ENCODE measurements at places on chromosomes 3 and 15. TPM values are rescaled to one million over a fixed set of nuclear protein-coding genes. Genes with fewer than 3 reads are reported as not detected.

DNA sequence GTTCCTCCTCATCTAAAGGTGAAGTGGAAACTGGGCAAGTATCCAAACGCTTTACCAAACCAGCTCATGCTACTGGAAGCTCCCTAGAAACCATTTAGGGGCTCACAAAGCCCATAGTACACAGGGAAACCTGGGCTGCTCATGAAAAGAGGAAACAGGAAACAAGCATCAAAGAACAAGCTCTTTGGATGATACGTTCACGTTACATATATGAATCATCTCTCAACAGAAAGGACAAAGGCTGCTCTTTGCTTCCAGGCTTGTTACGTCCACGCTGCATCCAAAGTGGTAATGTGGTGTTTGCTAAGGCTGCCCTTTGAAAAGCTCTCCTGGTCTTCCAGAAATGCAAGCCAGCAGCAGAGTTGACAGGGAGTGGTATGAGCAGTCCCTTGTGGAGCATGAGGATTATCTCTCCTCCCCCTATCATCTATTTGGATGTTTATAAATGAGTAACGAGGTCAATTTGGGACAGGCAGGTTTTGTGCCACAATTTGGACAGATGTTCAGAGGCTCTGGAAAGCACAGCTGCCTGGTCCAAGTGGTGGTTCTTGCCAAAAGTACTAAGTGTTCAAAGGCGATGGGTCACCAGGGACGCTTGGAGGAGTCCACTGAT is 98.0 kb upstream of the RORA start:
- H3K27ac ChIP-seq = no peak overlapping the region
- H3K27me3 ChIP-seq = no peaks in the 10 kb centered on the region
- no peak overlapping the region for H3K4me3 ChIP-seq
- H3K4me1 ChIP-seq = no peaks in the 10 kb centered on the region
- no peaks in the 10 kb centered on the region for H3K36me3 ChIP-seq

- H3K27me3 ChIP-seq = no peaks in the 10 kb centered on the region
- no peaks in the 10 kb centered on the region for H3K4me1 ChIP-seq
- DNase-seq = no peak
- H3K4me3 ChIP-seq = no peak overlapping the region
These were observed 11.4 kb downstream of the XPC start for GRCh38 chr3:14166877-14167603.

- no peaks in the 10 kb centered on the region for H3K27me3 ChIP-seq
- no peak overlapping the region for H3K27ac ChIP-seq
- no peaks in the 10 kb centered on the region for H3K36me3 ChIP-seq
- DNase-seq = no peak
- H3K4me3 ChIP-seq = no peak overlapping the region
These were observed 40.1 kb upstream of the CD47 start for GRCh38 chr3:108130701-108131474.

- H3K27ac ChIP-seq = no peak overlapping the region
- H3K36me3 ChIP-seq = peaks cover 2% of the 10 kb centered on the region
- no peak overlapping the region for H3K4me3 ChIP-seq
- H3K4me1 ChIP-seq = peaks cover 31% of the 10 kb centered on the region
- no peak for DNase-seq
These were observed 24.8 kb downstream of the MYO1E start for GRCh38 chr15:59347915-59348314.

DNA sequence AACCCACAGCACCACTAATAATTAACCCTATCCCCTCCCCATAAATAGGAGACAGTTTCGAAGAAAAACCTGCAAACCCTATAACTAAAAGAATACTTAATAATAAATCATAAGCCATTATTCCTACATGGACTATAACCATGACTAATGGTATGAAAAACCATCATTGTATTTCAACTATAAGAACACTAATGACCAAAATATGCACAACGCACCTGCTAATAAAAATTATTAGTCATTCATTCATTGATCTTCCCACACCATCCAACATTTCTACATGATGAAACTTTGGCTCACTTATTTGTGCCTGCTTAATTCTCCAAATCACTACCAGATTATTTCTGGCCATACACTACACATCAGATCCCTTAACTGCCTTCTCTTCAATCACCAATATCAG is 16.6 kb downstream of the AQP9 start:
- H3K36me3 ChIP-seq = no peaks in the 10 kb centered on the region
- no peaks in the 10 kb centered on the region for H3K27me3 ChIP-seq
- no peak overlapping the region for H3K27ac ChIP-seq
- DNase-seq = no peak

Gene ARL8B
- 30.6 TPM for total RNA-seq
